ENCODE measurements at places on chromosomes 4 and X. TPM values are rescaled to one million over a fixed set of nuclear protein-coding genes. Genes with fewer than 3 reads are reported as not detected.

GRCh38 chr4:100164808-100165760 lies 25.2 kb downstream of the DDIT4L start:
- DNase-seq: no peak

DNA sequence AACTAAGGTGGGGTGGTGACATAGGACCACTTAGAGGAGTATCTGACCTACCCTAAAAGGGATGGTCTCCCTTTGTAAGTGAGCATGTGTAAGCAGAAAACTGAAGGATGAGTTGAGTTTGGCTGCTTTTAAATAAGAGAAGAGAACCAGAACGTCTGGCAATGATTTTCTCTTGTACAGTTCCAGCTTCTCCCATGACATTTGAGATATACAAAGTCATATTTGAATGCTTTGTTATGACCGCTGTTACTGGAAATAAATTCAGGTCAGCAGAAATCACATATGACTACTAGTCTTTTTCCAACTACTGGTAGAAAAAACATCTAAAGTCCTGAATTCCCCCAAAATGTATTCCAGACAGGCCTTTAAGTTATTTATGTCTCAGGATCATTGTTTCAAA lies 313.3 kb upstream of the BMP3 start:
- DNase-seq: no peak

DNA sequence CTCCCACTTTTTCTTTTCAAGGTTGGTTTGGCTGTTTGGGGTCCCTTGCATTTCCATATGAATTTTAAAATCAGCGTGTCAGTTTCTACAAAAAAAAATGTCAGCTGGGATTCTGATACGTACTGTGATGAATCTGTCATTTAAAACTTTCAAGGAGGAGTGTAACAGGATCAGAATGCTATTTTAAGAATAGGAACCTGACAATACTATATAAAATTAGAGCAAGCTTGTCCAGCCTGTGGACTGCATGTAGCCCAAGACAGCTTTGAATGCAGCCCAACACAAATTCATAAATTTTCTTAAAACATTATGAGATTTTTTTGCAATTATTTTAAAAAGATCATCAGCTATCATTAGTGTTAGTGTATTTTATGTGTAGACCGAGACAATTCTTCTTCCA lies 56.5 kb downstream of the TMEM164 start:
- no peak for DNase-seq

Gene TRO
- total RNA-seq: 76.0 TPM

All from dorsolateral prefrontal cortex (tissue), 122 donors.